ENCODE measurements at places on chromosomes 13 and 19. TPM values are rescaled to one million over a fixed set of nuclear protein-coding genes. Genes with fewer than 3 reads are reported as not detected.

Gene WASF3
- 61.8 TPM for polyA plus RNA-seq

GRCh38 chr19:20662421-20663105 lies 1.2 kb upstream of the ZNF626 start:
- no peak for DNase-seq

Gene TRIP10
- 52.2 TPM for polyA plus RNA-seq

Gene ADPRHL1
- 5.4 TPM for polyA plus RNA-seq

- no peak for DNase-seq
These were observed 4.7 kb upstream of the IRS2 start for GRCh38 chr13:109790942-109791605.

GRCh38 chr19:44673510-44673909 lies 2.2 kb downstream of the CEACAM19 start:
- DNase-seq: no peak

DNA sequence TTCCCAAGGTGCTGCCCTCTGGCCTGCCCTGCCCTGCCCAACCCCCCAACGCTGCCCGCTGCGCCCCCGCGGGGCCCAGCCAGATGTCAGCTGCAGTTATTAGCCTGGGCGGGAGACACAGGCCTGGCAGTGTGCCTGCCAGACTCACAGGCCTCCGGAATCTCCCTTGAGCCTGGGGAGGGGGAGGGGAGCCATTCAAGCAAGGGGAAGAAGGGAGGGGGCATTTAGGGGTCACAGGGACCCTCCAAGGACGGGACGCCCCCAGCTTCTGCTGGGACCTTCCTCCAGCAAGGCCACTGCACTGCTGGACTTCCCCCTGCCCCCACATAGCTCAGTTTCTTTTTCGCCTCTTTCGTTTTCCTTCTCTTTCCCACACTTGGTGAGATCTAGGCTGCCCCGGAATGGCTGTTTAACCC lies 2.6 kb upstream of the JUNB start:
- no peak for DNase-seq

- DNase-seq: no peak
These were observed 531.7 kb downstream of the MYO16 start for GRCh38 chr13:109160887-109161669.

Gene ZNF681
- polyA plus RNA-seq: 6.3 TPM

Gene SIPA1L3
- polyA plus RNA-seq: 17.3 TPM

- no peak for DNase-seq
These were observed 67.5 kb downstream of the CHST8 start for GRCh38 chr19:33689138-33689746.

GRCh38 chr19:31304831-31305312 lies 44.4 kb downstream of the TSHZ3 start:
- DNase-seq: no peak

- DNase-seq: no peak
These were observed 42.4 kb upstream of the RANBP3 start for GRCh38 chr19:6020166-6020882.

GRCh38 chr19:49109051-49109450 lies 5.1 kb upstream of the LIN7B start:
- no peak for DNase-seq

Gene MBD3L2
- not detected for polyA plus RNA-seq

GRCh38 chr19:6060600-6061375 lies 49.5 kb downstream of the RFX2 start:
- DNase-seq: no peak

Gene CLEC4M
- 4.4 TPM for polyA plus RNA-seq

DNA sequence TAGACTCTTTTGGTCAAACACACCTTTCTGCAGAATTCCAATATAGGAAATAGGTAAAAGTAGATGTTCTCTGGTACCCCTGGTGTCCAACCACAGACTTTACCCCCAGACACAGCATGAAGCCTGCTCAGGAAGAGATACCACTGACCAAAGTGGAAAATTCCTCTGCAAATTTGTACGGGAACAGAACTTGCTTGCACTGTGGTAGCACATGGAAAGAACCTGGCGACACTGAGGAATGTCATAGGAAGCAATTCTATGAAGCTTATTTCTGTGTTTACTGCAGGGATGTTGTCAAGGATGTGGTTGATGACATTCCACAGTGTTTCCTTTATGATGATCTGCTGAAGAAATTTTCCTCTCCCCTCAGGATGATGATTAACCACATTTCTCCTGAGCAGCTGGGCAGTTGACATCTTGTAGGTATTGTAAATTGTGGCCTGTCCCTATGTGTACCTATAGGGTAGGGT lies 48.9 kb upstream of the TNFSF11 start:
- no peak for DNase-seq

DNA sequence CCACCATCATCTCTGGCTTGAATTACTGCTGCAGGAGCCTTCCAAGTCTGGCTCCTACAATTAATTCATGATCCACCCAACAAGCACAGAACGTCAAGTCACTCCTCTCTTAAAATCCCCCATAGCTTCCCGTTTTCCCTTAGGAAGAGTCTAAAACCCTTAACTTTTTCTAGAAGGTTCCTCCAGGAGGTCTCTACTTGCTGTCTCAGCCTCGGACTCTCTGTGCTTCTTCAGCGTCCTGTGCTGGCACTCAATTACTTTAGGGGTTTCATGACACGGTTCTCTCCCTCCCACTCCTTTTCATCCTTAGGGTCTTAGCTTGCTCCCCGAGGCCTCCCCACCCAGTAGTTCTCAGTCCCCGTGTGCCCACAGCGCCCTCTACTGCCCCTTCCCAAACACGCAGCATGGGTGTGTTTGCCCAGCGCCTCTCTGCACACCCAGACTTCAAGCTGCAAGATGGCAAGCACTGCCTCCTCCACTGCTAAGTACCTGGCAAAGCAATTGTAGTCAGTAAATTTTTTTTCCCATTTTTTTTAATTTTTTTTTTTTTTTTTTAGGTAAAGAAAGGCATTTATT lies 25.8 kb upstream of the MAP3K10 start:
- DNase-seq: peak; percentile 23

Gene IL11
- polyA plus RNA-seq: 1.5 TPM

Gene SIGLEC5
- not detected for polyA plus RNA-seq

DNA sequence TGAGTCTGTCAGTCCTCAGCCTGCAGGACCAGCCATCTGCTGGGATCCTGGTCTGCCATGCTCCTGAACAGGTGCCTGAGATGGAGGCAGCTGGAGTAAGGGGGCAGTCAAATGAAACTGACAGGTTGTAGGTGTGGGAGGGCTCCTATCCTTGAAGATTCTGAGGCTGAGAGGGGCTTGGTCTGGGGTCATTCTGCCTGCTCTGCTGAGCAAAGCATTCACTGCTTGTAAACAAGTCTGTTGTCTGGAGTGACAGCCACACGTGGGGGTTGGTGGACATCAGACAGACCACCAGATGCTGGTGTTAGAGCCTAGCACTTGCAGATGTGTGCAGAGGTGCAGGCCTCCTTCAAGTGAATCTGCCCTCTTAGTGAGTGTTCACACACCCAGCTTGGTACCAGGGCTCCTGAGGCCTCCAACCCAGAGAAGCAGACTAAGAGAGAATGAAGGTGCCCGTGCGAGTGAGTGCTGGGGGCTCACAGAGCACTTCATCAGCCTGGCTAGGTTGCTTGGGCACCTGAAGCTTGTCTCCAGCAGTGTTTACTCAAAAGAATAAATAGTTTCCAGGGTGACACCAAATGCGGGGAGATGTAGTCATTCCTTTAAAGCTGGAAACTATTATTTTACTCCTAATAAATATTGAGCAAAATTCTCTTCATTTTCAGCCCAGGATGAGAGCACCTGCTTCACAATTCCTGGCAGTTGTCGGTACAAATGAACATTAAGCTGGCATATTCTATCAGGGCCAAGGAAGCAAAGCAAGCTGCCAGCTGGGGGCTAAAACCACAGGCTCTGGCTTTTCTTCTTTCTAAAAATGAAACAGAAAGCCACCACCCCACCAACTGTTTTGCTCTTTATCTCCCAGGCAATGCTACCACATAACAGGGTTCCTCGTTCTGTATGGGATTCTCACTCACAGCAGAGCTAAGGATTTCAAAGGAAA lies 82.3 kb downstream of the RNASEH2B start:
- DNase-seq: no peak
